Left lobe of liver (tissue), 2 donors: ENCODE measurements at places on chromosomes 1 and 21. TPM values are rescaled to one million over a fixed set of nuclear protein-coding genes. Genes with fewer than 3 reads are reported as not detected.
A peak's percentile ranks its signal among the peaks of the same experiment; 100 is the strongest.

The SFN gene
- 0.40 TPM for total RNA-seq

The TMEM269 gene
- 0.08 TPM for total RNA-seq

The GUCA2B gene
- total RNA-seq = 0.53 TPM

The TMPRSS3 gene
- 1.0 TPM for total RNA-seq

The LCE1D gene
- total RNA-seq = not detected

The BTG3 gene
- total RNA-seq = 1.3 TPM

The IGSF5 gene
- total RNA-seq = not detected

The IRF6 gene
- 30.0 TPM for total RNA-seq

The CCDC27 gene
- not detected for total RNA-seq

The KRTAP13-3 gene
- not detected for total RNA-seq

The LCE3E gene
- not detected for total RNA-seq

GRCh38 chr1:203475012-203475981 lies at the start of gene PRELP:
Gene PRELP (plus strand): TSS chr1:203475806. CDS start chr1:203483185, 7,379 bp downstream.
- no peak for DNase-seq

DNA sequence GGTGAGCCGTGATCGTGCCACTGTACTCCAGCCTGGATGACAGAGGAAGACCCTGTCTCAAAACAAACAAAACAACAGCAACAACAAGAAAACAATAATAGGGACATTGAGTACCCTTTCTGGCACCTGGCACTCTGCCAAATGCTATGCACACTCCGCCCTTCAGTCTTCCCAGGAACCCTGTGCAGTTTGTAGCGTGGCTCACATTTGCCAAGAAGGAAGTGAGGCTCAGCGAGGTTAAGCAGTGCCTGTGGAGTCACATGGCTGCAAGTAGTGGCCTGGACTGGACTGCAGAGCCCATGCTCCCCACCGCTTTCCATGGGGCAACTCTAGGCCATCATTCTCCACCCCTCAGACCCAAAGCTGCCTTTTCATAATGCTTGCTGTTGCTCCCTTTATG lies 5.3 kb upstream of the EVA1B start:
- DNase-seq = no peak

DNA sequence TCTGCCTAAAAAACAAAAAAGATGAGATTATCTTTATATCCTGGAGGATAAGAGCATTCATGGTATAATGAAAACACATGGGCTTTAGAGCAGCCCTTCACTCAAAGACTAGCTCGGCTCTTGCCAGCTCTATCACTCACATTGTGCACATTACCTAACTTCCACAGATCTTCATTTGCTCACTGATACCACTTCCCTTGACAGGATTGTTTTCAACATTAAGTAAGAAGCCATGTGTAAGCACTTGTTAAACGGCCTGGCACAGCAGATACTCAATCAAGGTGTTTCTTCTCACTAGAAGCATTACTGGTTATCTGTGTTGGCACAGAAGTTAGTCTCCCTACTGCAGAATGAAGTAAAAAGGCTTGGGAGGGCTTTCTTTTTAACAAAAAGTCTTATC lies 18.7 kb downstream of the LPGAT1 start:
- DNase-seq = no peak

GRCh38 chr1:42816585-42817439 lies at the start of the genes ERMAP and SVBP:
Gene ERMAP (plus strand): TSS chr1:42817122. CDS start chr1:42830449, 13,327 bp downstream.
Gene SVBP (minus strand): TSS chr1:42817397. CDS start chr1:42816544, 853 bp downstream.
- DNase-seq = peak; percentile 95

DNA sequence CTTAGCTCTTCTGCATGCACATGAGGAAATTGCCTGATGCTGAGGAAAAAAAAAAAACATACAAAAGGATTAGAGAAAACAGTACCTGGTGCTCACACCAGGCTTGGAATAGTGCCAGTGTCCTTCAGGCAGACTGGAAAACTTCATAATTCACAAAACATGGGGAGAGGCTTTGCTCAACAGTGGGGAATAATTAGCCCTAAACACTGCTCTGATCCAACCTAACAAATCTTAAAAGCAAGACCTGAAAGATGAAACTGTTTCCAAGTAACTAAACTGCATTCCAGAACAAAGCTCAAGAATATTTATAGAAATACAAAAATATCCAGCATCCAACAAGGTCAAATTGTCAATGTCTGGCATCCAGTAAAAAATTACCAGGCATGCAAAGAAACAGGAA lies 124.8 kb downstream of the AK5 start:
- DNase-seq = no peak

GRCh38 chr1:226827458-226827857 lies 43.0 kb upstream of the PSEN2 start:
- peak; percentile 29 for DNase-seq

- DNase-seq = no peak
These were observed 22.5 kb downstream of the ZNF670 start for GRCh38 chr1:247056071-247056470.

GRCh38 chr1:20111452-20111851 lies 7.9 kb downstream of the PLA2G2D start:
- no peak for DNase-seq

- DNase-seq = no peak
These were observed 1.2 kb downstream of the HMGCS2 start for GRCh38 chr1:119767486-119767885.

- no peak for DNase-seq
These were observed 425.3 kb downstream of the DUSP10 start for GRCh38 chr1:221316491-221317056.

DNA sequence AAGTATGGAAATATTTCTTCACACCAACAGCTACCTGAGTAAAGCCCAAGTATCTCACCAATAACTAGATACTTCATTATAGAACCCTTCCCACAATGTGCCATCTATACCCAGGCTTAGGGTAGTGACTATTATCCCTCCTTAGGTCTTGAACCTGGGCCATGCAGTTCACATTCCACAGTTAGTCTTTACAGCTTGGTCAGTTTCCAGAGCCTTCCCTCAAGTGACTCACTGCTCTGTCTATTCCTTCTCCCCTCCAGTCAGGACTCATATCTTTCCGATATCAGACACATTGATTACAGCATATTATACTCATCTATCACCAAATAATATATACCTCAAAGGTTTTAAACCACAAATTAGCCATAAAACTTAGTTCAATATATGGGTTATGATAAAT lies 23.6 kb downstream of the VAMP4 start:
- no peak for DNase-seq

DNA sequence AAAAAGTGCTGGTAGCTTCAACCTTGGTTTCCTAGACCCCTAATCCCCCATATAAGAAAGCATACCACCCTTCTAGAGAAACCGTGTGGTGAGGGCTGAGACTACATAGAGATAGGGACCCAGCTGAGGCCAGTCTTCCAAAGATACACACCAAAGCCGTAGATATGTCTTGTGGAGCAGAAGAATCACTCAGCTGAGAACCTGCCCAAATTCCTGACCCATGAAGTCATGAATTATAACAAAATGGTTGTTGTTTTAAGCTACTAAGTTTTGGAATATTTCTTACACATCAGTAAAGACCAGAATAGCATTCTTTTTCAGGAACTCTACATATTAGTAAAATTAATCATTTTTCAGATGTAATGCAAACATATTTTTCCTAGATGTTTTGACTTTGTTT lies 3.3 kb upstream of the SNRPE start:
- no peak for DNase-seq
